ENCODE measurements at places on chromosomes 3 and 15.
A peak's percentile ranks its signal among the peaks of the same experiment; 100 is the strongest.

DNA sequence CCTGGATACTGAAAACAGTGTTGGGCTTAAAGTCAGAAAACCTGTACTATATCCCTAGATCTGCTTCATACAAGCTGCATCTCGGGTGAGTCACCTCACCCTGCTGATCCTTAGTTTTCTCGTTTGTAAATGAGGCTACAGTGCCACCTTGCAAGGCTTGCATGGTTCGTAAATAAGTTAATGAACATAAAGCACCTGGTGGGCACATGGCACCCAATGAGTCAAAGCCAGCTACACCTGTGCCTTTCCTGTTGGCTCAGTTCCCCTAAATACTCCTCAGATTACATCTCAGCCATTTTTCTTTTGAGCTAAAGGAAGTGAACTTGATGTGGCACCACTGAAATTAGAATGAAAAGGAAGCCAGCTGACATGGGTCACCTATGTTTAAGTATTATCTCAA is 26.5 kb downstream of the RTP1 start:
- DNase-seq = no peak

DNA sequence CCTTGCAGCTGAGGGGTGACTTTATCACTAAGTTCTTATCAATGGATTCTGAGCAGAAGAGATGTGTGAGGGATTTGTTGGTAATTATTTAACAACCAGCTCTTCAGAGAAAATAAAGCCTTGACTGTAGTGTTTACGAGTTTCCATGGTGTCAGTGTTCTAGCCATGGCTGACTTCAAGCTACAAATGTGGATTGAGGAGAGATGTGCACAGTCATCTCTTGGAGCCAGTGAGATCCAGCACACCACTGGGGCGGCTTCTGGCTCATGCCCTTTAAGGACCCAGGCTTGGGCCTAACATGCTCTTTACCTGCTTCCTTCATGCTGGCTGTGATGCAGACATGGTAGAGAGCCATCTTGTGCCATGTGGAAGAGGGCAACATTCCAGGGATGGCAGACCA is 145.6 kb upstream of the MRPS22 start:
- no peak for DNase-seq

GRCh38 chr3:133038089-133038730 is at the start of gene TMEM108:
TSS of gene TMEM108 (plus strand) at chr3:133038391.
- DNase-seq = peak; percentile 83

- DNase-seq = no peak
Observed at GRCh38 chr3:32493437-32494414, 8.9 kb downstream of the CMTM6 start.

DNA sequence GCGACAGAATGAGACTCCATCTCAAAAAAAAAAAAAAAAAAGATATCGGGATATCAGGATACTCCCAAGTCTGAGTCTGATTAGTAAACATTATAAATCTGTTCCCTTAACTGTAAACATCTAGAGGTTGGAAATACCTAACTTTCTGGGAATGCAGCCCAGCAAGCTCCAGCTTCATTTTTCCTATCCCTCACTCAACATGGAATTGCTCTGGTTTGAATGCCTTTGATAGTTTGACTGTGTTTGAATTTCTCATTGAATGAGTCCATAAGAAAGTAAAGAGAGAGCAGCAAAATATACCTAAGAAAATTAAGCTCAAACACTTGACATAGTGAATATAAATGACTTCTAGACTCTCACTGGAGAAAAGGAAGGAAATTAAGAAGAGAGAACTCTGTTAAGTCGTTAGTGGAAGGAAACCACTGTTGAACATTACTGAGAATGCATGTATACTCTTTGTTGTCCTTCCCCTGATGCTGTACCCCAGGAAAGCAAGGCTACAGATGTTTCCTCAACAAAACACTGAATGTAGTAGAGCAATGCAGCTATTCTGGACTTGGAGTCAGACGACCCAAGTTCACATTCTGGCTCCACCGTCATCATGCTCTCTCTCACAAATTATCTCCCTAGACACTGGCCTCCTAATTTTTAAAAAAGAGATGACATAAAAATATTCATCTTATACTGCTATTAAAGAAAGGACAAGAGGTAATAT is 62.4 kb downstream of the CD200 start:
- DNase-seq = no peak

- DNase-seq = no peak
Observed at GRCh38 chr3:11273891-11274291, 1.7 kb downstream of the ATG7 start.

DNA sequence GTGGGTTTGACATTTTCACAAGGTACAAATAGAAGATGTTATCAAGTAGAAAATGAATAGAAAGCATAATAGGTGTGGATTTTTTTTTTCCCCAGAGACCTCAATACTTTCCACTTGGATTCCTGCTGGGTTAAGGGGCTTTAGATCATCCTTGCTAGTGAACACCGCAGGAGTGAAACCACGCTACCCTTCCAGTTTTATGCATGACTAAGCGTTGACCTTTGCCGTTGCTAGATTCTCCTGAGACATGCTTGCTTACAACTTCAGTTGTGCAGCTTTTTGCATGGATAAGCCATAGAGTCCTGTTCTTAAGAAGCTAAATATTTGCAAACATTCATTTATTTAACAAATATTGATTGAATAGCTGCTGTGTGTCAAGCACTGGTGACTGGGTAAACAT is 299.7 kb upstream of the LMCD1 start:
- no peak for DNase-seq

GRCh38 chr3:7015683-7016440 is 154.9 kb downstream of the GRM7 start:
- no peak for DNase-seq

DNA sequence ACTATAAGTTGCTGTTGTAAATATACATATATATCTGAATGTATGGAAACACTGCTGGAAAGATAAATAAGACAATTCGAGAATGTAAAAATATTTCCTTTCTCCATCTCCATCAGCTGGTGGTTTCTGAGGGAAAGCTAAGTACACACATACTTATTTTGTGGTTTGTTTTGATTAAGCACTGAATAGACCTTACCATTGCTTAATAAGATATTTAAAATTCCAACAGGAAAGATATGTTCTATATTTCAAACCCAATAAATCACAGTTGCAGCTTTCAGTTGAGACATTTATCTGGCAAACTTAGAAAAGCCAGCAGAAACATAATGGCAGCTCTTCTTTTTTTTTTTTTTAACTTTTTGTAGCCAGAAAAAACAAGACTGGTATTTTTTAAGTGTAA is 160.4 kb downstream of the VGLL3 start:
- DNase-seq = no peak

- no peak for DNase-seq
Observed at GRCh38 chr3:50267280-50267913, 1.6 kb upstream of the SEMA3B start.

- no peak for DNase-seq
Observed at GRCh38 chr3:189621948-189622603, 9.1 kb upstream of the TP63 start.

Measured in D721Med (cell line).